ENCODE measurements at places on chromosomes 7 and 10.

GRCh38 chr7:142798451-142799436, 28.0 kb downstream of the PRSS2 start:
- DNase-seq = no peak

- DNase-seq = no peak
Measured at GRCh38 chr10:129778571-129778970, 185.5 kb downstream of the EBF3 start.

DNA sequence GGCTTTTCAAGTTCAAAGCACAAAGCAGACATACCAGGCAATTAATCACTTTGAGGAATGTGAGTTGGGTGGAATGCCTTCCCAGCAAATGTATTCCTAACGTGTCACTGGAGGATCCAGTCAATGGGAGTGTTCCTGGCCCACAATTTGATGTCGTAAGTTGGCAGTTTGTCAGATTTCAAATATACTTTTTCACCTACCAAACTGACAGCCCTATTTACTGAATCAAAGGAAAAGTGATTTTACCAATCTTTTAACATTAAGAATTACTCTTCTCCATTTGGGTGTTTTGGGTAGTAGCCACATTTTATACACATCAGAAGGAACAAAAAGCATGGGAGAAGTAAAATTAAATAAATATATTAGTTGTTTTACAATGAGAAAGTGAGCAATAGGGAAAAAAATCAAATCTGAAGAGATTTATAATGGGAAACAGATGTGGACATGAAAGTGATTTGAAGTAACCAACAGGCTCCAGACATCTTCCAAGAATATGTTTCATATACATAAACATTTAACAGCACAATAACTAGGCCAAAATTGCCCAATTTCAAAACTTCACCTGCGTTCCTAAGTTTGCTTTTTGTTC, 222.9 kb downstream of the MTERF1 start:
- peak; percentile 91 for DNase-seq

DNA sequence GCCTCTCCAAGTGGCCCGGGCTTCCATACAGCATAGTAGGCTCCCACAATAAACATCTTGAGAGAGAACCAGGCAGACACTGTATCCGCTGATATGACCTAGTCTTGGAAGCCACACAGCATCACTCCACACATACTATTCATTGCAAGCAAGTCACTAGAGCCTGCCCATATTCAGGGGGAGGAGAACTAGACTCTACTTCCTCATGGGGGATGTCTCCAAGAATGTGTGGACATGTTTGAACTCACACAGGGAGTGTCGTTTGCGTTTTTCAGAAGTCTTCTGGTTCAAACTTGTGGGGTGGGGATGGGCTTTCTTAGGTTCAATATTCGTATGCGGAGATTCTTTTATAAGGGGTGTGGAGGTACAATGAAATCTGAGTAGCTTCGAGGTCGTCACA, 232.6 kb upstream of the HABP2 start:
- DNase-seq = no peak

GRCh38 chr7:134814730-134815364, 35.4 kb downstream of the CALD1 start:
- no peak for DNase-seq

DNA sequence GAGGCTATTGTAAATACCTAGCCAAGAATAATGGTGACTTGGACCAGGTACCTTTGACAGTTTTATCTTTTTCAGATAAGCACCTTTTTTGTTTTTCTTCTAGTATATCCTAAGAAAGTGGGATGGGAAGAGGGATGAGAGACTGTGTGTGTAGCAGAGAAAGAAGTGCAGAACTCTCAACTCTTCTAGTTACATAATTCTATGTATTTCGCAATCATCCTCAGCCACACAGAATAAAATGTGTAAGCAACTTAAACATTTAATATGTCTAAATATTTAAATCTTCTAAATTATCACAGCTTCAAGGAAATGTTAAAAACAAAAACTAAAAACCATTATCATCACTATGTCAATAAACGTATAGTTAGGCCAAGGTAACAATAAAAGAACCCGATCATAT, 42.6 kb upstream of the GSAP start:
- DNase-seq = no peak

DNA sequence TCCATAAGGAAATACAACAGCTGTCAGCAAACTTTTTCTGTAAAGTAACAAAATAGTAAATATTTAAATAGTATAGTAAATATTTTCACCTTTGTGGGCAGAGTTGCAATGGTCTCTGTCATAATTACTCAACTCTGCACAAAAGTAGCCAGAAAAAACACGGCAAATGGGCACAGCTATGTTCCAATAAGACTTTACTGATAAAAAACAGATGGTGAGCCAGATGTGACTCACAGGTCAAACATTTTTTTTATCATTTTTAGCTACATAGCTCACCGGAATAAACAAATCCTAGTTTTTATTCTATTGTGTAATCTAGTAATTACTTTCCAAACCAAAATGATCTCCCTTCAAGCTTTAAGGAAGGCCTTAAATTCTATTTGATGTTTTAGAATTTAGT, 55.3 kb downstream of the NCAPG2 start:
- peak; percentile 95 for DNase-seq

DNA sequence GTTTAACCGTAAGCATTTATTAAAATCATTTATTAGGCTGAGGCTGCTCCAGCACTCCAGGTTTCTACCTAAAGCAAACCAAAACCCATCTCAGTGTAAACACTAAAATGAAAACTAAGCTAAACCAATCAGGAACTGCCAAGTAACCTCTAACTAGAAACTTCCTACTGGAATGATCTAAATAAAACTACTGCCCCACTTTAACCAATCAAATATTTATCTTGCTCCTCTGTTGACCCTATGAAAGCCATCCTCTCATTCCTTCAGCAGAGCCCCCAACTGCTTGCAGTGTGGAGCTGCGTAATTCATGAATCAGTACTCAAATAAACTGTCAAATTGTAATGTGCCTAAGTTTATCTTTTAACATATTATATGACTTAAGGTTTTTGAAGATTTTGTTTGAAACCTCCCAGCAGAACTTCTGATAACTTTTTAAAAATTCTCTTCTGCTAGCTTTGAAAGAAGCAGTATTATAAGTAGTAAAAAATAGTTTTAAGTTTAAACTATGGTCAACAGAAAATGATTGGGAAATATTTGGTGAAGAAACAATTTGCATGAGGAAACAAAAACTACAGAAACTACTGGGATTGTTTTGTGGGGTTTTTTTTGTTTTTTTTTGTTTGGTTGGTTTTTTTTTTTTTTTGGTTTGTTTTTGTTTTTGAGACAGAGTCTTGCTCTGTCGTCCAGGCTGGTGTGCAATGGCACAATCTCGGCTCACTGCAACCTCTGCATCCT, 47.4 kb downstream of the GPR37 start:
- no peak for DNase-seq

GRCh38 chr10:30433306-30433729, 666 bp upstream of the MAP3K8 start:
- DNase-seq = peak; percentile 68

DNA sequence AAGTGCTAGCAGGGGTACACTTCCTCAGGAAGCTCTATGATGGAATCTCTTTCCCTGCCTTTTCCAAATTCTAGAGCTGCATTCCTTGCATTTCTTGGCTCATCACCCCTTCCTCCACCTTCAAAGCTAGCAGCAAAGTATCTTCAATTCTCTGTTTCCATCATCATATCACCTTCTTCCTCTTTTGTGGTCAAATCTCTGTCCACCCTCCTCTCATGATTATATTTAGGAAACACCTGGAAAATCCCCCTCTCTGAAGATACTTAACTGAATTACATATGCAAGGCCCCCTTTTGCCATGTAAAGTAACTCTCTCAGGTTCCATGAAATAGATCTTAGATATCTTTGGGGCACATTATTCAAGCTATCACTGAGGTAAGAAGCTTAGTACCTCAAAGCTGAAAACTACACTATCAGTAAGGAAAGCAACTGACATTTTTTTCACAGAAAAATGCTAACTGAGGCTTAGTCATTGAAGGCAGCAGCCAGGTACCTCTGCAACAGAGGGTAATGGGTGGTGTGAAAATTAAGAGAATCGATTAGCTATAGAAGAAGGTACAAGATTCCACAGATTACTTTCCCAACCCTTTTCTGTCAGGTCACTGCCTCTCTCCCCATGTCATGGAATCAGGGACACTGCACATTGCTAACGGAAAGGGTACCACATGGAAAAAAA, 197.3 kb downstream of the MACC1 start:
- DNase-seq = no peak

DNA sequence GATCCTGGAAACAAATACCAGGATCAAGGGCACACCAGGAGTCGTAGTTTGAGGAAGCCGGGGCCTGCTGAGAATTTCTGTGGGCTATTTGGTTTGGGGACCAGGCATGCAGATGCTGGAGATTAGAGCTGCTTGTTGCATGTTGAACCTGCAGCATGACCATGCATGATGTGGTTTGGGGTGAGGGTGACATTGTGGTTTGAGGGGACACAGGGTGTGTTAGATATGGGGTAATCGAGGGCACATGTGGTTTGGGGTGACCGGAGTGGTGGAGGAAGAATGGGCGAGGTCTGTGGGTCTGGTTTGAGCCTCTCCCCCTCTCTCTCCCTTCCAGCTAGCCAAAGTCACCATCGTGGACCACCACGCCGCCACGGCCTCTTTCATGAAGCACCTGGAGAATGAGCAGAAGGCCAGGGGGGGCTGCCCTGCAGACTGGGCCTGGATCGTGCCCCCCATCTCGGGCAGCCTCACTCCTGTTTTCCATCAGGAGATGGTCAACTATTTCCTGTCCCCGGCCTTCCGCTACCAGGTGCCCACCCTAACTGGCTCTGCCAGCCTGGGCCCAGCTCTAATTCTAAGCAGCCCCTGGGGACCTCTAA, 10.2 kb downstream of the NOS3 start:
- no peak for DNase-seq

DNA sequence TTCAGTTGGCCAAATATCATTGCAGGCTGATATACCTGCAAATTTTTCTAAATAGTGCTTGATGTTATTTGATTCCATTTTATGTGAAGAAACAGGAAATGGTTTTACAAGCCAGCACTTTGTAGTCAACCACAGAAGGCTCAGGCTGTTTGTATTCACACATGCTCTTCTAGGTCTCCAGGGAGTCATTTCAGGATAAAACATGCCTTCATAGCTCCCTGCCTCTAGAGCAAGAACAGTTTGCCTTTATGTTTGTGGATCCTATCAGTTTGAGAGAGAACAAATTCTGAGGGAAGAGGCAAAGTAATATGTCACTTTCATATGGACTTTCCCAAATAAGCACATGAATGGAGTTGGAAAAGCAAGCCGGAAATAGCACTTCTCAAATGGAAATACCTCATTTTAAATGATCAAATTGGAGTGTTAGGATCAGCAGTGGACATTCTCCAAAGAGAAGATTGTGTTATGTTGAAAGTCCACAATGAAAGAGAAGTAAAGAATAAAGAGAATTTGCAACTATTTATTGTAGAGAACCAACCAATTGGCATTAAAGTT, 277.6 kb downstream of the KCND2 start:
- DNase-seq = peak; percentile 74

- DNase-seq = no peak
Measured at GRCh38 chr10:110682348-110682747, 38.2 kb downstream of the RBM20 start.

DNA sequence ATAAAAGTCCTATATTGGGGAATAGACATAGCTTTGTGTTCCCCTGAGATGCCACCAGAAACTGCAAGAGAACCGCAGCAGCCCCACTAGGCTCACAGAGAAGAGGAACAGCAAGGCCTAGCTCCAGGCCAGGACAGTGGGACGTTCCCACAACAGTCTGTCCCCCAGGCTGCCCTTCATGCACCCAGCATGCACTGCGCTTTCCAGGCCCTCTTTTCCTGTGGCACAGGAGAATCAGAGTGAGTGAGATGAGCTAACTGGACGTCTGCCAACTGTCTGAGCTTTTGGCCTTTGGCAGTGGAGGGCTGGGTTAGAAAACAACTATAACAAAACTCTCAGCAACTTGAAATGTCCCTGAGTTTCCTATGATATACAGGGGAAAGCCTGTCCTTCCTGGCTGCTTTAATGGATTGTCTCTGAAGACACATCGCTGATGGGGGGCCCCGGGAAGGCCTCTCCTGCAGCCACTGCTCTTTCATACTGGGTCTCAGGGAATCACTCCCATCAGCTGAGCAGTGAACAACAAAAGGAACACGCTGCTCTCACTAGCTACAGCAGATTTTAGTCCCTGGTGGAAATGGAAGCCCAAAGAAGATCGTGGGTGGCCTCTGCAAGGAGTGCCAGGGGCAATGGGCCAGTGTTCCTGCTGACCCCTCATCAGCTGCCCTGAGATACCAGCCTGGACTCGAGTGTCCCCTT, 53.5 kb downstream of the PODXL start:
- DNase-seq = peak; percentile 77

DNA sequence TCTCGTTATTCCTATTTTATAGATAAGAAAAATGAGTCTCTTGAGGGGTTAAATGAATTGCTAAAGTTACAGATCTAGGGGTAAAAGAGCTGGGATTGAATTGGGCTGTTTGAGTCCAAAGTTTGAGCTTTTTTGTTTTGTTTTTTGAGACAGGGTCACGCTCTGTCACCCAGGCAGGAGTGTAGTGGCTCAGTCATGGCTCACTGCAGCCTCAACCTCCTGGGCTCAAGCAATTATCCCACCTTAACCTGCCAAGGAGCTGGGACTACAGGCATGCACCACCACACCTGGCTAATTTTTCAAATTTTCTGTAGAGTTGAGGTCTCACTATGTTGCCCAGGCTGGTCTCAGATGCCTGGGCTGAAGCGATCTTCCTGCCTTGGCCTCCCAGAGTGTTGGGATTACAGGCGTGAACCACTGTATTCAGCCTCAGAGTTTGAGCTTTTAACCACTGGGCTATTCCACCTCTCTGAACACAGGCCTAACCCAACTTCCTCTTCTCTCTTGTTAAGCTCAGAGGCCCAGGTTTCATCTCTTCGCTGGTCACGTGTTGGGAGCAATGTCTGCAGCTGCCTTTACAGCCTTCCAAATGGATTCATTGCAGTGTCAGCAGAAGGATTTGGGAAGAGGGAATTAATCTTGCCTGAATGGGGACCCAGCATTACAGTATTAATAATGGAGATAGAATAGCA, 8.0 kb downstream of the SUFU start:
- DNase-seq = no peak

DNA sequence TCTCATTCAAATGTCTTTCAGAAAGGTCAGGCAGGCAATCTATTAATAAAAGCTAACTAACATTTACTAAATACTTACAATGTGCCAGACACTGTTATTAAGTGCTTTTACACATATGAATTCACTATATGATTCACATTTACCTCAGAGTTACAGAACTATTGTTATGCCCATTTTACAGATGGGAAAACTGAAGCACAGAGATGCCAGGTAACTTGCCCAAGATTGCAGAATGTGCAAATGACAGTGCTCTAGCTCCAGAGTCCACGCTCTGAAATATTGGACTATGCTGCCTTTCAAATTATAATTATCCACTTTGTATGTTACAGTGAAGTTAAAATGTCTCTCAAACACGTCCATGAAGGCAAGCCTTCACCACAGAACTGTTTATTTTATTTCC, 22.0 kb downstream of the UPF2 start:
- no peak for DNase-seq

DNA sequence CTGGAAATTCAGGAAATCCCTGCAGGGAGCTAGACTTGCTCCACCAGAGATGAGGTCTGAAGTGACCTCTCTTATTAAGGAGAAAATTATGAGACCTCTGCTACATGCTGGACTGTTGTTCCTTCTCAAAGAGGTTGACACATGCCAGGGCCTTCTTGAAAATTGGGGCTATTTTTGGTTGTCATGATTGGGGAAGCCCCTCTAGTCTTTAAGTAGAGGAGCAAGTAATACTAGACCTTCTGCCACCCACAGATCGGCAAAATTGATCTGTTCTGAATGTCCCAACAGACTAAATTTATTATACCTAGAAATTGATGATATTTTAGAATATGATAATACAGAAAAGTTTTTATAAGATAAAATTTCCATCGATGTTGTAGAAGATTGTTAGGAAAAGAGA, 160.8 kb upstream of the GRB10 start:
- no peak for DNase-seq
